ENCODE measurements at places on chromosomes 6 and 20.
A peak's percentile ranks its signal among the peaks of the same experiment; 100 is the strongest.

- DNase-seq = no peak
Observed at GRCh38 chr6:136007345-136007744, 155.8 kb downstream of the PDE7B start.

DNA sequence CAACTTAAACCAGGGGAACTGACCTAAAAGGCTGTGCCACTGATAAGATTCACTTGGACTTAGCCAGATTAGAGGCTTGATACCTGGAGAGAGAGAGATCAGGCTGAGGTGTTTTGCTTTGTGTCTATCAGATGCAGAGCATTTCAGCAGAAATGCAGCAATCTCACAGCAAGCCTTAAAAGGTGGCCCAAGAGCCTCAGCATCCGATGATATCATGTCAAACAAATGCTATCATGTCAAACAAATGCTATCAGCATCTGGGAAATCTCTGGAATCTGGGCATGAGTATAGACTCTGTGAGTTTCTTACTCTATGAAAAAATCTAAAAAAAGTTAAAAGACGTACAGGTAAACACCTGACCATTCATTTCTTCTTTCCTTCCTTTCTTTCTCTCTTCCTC is 718.9 kb downstream of the EYS start:
- DNase-seq = no peak

DNA sequence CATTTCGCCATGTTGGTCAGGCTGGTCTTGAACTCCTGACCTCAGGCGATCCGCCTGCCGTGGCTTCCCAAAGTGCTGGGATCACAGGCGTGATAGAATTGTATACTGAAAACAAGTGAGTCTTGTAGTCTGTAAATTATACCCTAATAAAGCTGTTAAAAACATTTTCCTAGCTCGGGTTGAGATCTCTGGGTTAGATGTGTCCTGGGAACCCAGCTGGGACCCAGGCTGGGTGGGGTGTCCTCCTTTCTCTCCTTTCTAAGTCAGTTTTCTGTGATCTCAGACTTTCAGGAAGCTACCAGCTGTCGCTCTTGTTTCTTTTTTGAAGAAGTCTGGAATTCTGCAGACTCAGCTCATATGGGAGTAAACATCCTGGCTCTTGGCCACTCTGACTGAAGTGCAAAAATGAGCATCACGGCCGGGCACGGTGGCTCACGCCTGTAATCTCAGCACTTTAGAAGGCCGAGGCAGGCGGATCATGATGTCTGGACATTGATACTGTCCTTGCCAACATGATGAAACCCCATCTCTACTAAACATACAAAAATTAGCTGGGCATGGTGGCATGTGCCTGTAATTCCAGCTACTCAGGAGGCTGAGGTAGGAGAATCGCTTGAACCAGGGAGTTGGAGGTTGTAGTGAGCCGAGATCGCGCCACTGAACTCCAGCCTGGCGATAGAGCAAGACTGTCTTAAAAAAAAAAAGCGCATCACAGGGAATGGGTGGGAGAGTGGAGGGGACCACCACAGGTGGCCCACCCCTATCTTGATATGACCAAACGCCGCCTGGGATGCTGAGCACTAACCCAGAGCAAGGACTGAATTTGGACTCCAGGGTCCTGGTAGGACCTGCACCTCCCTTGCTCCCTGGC is 9.9 kb upstream of the PCIF1 start:
- DNase-seq = no peak

DNA sequence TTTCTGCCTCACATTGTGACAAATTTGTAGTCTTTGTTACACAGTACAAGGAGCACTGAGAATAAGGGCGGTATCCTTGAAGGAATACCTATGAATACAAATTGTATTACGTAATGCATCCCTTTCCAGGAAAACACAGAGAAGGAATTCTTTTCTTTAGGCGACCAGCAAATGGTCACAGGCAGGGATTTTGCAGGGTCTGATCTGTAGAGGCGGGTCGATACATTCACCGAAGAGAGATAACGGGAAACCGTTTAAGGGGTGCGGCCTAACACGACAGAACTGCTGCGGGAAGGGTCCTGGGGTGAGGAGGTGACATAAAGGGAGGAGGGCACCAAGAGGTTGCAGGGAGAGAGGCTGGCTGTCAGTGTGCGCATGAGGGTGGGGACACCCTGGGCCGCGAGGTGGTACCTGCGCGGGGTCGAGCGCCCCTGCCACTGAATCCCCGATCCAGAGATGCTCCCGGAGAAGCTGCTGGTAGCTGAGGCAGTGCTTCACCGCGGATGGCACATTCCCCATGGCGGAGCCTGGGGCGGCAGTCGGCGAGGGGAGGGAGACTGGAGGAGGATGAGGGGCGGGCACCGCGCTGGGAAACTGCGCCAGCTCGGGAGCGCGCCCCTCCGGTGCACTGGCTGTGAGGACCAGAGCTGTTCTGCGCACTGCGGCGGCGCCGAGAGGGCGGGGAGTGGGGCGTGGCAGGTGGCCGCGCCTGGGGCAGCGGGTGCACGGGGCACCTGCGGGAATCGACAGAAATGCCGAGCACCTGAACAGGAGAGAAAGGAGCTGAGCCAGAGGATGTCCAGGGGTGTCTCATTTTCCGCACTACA is at the start of gene HMGCLL1:
Gene HMGCLL1, minus strand, starts transcription at position 656 of the 827 bp plus-strand sequence. Its CDS starts 137 bp downstream, at position 519.
- peak; percentile 63 for DNase-seq

GRCh38 chr20:3768342-3769130 is 983 bp upstream of the ADISSP start:
- peak; percentile 46 for DNase-seq

DNA sequence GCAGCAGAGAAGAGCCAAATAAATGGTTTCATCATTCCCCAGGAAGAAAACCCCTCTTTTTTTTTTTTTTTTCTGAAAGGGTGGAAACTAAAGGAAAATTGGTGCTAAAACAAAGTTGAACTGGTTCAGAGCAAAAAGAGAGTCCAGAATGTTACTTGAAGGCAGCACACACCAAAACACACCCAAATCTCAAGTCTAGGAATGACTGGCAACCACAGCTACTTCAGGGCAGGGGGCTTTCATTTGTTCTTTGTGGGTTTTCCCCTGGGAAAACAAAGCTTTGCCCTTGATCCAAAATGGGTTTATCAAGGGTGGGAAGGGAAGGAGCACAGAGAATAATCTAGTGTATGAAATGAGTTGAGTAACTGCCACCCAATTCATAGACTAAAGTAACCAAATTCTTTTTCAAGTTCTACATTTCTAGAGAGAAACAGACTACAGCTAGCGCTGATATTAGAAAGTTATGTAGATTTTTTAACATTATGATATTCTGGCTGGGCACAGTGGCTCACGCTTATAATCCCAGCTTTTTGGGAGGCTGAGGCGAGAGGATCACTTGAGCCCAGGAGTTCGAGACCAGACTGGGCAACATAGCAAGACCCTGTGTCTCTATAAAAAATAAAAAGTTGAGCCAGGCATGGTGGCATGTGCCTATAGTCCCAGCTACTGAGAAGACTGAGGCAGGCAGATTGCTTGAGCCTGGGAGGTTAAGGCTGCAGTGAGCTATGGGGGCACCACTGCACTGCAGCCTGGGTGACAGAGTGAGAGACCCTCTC is 119.8 kb downstream of the NFATC2 start:
- DNase-seq = no peak

- DNase-seq = no peak
Observed at GRCh38 chr20:63979229-63979556, 249 bp downstream of the SAMD10 start.

DNA sequence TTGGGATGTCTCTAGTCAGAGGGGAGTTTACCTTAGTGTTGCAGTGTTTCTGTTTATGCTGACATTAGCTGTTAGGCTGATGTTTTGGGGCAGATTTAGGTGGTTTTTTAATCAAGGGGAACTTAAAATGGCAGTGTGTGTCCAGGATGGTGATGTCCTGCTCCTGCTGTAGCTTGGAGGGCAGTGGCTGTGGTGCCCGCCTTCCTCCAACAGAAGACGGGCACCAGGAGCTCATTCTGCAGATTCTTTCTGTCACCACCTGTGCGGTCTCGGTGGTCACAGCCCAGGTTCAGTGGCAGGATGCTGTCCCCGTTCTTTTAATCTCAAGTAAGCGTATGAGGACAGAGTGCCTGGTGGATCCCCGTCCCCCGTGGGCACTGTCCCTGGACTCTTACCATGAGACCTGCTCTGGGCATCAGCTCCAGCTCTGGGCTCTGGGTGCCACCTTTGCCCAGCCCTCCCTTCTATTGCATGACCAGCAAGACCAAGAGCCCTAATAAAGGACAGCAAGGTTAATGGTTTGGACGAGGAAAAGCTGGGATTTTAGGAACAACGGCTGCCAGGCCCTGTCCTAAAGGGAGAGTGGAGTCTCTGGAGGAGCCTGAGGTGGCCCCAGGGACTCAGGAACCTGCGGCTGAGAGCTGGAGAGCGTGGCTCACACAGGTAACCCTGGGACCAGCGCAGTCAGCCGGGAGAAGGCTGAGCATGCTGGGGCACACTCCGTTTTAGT is 217.3 kb downstream of the ERMARD start:
- no peak for DNase-seq

GRCh38 chr6:116313101-116313776 is 33.5 kb upstream of the TSPYL1 start:
- no peak for DNase-seq

DNA sequence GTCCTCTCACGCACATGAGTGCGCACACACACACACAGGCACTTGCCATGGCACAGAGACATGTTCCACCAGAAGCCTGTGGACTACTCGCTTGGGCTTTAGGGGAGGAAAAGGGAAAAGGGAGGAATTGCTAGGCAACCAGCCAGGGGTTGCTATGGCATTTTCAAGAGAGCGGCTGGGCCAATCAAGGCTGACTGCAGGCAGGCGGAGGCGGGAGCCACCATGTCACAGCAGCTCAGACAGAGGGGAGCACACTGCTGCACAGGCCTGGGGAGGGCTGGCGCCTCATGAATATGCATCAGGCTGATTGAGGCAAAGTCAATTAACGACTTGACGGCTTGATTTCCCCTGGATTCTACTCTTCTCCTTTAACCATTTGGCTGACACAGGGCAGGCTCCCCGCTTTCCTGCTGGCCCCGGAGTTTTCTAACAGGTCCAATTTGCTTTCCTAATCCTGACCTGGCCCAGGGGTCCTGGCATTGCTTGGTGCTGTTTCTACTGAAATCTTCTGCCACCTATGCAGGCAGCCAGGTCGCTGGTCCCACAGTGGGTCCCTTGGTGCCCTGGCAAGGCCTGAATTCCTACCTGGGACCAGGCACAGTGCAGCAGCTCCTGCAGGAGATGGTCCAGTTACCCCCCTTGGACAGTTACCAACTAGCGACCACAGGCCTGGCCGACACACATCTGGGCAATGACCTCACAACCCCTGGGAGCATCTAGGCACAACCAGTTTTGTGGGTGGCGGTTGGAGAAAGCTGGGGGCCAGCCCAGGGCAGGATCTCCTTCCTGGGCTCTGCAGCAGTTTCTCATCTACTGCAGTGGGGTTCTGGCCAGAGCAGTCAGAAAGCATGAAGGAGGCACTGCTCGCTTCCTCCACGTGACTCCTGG is 52.1 kb downstream of the YTHDF1 start:
- peak; percentile 8 for DNase-seq

DNA sequence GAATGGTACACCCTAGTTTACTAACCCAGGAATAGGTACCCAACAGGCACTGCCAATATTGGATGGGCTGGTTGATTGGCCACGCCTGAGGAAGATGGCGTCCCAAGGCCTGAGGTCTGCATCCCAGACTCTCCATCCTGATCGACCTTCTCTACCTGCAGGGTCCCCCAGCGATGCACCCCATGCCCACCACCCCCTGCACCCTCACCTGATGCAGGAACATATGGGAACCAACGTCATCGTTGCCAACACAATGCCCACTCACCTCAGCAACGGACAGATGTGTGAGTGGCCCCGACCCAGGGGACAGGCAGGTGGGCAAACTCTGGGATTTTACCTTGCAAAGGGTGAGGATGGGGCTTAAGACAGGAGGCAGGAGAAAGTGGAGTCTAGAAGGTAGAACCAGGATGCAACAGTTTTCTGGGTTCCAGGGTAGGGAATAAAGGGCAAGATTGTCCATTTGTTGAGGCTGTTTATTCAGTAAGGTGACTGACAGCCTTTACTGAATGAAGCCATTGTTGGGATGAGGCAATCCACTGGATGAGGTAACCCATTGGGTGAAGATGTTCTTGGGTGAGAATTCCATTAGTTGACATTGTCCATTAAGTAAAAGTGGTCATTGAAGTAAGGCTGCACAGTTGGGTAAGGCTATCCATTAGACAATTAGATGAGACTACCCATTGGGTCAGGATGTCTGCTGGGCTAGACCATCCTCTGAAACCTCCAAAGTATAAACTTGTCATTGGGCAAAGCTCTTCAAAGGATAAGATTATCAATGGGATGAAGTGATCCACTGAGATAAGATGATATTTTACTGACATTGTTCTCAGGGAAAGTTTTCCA is 47.3 kb upstream of the TTPAL start:
- no peak for DNase-seq

DNA sequence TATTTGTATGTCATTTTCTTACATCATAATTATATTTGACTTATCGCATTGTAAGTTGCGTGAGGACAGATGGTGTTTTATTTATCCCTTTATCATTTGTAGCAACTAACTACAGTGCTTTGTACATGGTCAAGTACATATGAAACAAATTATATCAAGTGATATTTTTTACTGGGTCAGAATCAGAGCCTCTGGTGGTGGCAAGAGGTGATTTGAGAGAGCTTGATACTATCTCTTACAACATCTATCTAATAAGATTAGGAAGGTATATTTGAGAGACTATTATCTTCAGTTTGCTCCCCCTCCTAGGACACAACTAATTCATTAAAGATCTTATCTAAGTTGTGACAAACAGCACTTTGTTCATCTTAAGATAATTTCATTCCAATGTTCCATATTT is 47.7 kb downstream of the BCKDHB start:
- DNase-seq = no peak

DNA sequence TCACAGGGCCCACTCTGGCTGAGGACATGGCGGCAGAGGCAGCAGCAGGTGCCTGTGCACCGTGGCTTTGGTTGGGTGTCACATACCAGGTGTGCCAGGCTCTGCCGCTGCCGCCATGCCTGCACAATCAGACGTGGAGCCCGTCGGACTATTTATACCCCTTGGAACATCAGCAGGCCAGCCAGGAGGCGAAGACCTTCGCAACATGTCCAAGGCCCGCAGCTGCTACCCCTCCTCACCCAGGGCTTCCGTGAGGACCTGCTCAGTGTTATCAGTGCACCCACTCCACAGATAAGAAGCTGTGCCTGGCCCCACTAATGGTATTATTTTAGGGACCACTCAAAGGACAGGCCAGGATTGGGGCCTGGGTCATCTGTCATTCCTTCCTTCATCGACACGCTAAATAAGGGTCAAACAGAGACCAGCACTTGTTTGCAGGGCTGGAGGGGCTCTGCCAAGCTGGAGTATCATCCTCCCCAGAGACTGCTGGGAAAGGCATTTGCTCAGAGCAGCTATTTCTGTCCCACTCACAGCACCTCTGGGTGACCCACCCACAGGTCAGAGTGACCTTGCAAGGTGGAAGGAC is 109.2 kb downstream of the BMP7 start:
- DNase-seq = no peak

- DNase-seq = peak; percentile 70
Observed at GRCh38 chr20:17431621-17432364, 99.4 kb downstream of the BFSP1 start.

- DNase-seq = no peak
Observed at GRCh38 chr20:64140956-64141355, 23.3 kb upstream of the MYT1 start.

GRCh38 chr6:111588366-111588765 is 17.3 kb downstream of the TRAF3IP2 start:
- DNase-seq = no peak

GRCh38 chr6:111027219-111027618 is 45.4 kb downstream of the RPF2 start:
- no peak for DNase-seq
